Brain (organoid and tissue), 16 donors: ENCODE measurements at places on chromosomes 4 and X.

DNA sequence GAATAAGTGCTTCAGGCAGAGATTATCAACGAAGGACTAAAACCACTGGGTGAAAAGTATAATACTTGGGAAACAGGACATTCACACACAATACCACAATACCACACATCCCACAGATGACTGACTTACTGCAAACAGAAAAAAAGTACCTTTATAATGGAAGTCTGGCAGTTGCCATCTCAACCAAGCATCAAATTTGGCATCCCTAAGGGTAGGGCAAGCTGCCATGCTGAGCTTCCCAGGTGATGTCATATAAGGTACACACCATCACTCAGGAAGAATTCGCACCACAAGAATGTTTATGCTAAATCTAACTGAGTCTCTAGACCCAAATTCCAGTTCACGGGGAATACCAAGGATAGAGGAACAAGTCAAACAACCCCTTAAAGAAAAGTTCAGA, 9.1 kb downstream of the QDPR start:
- no peak for DNase-seq

- no peak for DNase-seq
Observed at GRCh38 chrX:70026112-70026850, 23.5 kb downstream of the AWAT2 start.

GRCh38 chrX:104564921-104565703, 887 bp upstream of the IL1RAPL2 start:
- DNase-seq: peak; percentile 8

DNA sequence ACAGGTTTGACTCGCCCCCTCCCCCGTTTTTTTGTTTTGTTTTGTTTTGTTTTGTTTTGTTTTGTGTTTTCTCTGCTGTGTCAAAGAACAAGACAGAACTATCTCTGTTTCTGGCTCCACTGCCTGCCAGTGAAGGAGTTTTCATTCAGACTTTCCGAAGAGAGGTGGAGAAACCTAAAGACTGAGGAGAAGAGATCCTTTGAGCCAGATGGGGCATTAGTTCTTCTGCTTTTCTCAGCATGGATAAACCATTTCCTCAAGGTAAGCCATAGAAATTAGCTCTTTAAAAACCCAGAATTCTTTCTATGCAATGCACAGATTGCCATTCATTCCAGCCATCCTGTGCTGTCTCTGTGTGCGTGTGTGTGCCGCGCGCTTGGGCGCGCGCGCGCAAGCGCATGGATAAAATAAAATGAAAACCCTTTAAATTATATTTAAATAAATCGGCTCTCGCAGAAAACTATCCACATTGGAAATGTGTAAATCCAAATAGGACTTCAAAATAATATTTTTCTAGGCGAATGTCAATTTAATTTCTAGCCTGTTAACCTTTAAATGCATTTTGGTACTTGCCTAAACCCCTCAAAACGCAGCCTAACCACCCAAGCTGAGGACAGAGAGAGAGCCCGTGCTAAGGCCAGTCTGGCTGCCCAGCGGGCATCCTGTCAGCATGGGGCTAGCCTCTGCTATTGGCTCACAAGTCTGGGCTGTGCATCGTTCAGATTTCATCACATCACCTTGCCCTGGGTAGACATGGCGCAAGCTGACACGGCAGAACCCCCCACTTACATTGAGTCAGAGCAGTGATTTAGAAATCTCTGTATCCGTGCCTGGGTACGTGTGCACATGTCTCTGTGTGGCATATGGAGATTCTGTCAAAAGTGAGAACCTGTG, 113.0 kb upstream of the VAMP7 start:
- DNase-seq: peak; percentile 54

GRCh38 chr4:24519649-24520048, 64.7 kb downstream of the DHX15 start:
- no peak for DNase-seq

DNA sequence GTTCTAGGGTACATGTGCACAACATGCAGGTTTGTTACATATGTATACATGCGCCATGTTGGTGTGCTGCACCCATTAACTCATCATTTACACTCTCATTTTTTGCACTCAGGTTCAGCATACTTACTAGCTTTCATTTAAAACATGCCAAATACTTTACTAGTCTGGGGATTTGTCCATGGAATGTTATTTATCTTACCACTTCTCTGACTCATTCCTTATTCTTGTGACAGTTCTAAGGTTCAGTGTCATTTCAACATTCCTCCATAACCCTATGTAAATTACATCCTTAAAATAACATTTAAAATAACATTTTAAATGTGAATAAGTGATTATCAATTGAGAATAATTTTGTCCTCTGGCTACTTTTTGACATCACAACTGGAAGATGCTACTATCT, 19.5 kb upstream of the SYTL5 start:
- no peak for DNase-seq

- DNase-seq: peak; percentile 90
Observed at GRCh38 chr4:89024051-89024675, 32.8 kb downstream of the FAM13A start.

- no peak for DNase-seq
Observed at GRCh38 chr4:7763788-7764187, 175.9 kb downstream of the AFAP1 start.

DNA sequence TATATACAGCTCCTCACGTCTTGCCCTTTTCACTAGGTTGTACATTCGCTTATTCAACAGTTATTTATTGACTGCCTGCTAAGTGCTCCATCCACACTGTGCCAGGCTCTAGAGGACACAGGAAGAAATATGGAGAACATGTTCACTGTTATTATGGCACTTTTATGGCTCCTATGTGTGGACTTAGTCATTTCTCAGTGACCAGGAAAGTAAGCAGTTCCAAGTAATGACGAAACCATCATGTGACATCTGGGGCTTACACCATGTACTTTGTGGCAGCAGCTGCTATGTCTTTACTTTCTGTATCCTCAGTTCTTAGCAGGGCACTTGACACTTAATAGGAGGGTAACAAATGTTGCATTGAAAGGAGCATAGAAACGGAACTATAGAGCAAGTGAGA, 278.0 kb downstream of the ANK2 start:
- DNase-seq: no peak

DNA sequence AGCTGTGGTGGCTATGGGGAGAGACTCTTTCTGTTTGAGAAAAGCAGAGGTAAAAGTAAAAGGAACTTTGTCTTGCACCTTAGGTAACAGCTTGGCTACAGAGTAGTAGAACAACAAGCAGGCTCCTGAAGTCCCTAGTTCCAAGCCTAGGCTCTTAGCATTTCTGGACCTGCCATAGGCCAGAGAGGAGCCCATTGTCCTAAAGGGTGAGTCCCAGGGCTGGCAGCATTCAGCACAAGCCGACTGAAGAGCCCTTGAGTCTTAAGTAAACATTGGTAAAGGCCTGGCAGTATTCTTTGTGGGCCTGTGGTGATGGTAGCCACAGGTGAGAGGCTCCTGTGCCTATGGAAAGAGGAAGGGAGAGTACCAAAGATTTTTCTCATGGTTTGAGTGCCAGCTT, 38.2 kb downstream of the CSN3 start:
- DNase-seq: no peak

- no peak for DNase-seq
Observed at GRCh38 chr4:181301735-181302710, 941.2 kb upstream of the TENM3 start.

- peak; percentile 20 for DNase-seq
Observed at GRCh38 chrX:80808881-80809411, 731 bp downstream of the BRWD3 start.

DNA sequence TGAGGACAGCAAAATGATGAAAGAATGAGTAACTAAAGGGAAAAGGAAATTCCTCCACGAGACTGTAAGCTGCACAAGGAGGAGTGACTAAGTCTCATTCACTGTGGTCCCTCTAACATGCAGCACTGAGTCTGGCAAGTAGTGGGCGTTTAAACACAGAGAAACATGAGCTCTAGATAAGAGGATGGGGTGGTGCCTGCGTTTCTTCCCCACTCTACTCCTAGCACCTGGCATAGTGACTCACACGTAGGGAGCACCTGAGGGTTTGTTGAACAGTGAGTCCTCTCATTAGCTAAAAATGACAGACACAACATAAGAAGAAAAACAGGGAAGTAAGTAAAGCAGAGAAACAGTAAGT, 105.8 kb upstream of the CBR4 start:
- no peak for DNase-seq

DNA sequence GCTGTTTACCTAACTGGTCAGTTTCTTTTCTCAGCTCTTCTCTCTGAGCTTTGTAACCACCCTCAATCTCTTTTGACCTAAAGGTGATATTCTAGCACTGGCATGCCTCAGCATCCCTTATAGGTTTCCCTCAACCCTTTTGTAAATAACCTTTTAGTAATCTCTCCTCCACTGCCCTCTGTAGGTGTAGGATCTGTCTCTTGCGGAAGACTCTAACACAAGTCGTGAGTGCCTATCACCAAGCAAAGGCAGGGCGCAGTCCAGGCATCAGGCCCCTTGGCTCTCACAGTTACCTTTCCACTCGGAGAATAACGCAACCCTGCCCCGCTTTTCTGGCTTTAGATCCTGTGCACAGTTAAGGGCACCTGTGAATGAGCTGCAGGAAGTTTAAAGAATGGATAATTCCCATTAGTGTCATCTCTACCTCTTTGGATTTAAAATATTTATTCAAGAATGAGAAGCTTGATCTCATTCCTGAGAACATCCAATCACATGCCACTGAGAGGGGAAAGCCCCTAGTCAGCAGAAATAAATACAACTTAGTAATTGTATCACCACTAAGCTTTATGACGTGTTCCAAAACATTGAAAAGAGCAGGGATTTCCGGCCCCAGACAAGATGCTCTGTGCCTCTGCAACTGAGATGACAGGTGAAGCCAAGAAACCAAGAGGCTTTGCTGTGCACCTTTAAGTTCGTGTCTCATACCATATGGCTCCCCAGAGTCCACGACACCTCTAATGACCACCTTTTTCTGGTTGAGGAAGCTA, 58.8 kb downstream of the SPINK2 start:
- DNase-seq: no peak

- no peak for DNase-seq
Observed at GRCh38 chr4:8741513-8742226, 130.0 kb downstream of the HMX1 start.

DNA sequence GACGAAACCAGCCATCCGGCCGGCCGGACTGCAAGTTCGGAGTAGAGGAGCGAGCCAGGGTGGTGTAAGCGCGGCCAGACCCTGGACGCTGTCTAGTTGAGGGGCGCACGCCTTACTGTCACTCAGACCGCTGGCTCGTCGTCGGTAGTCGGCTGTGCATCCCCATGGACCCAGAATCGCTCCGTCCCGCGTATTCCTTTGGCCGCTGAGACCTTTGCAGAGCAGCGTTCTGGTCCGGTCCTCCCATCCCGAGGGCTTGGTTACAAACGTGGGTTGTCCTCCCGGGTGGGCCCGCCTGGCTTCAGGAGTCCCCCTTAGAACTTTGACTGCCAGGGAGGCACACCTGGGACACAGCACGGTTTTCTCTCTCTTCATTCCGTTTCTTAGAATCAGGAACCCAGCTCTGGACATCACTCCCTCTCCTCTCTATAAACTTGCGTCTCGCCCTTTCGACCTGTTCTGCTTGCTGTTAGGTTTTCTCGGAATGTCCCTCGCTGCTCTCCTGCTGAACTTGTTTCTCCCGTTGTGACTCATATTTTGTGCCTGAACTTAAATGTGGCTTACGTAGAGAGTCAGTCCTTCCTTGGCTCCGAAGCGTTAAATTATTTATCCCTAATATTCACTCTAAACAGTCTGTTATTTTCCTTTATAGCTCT, 672 bp downstream of the PGM2 start:
- no peak for DNase-seq

- peak; percentile 5 for DNase-seq
Observed at GRCh38 chrX:36856849-36857248, 151.3 kb upstream of the FAM47C start.
